ENCODE measurements at places on chromosomes 4 and X.

DNA sequence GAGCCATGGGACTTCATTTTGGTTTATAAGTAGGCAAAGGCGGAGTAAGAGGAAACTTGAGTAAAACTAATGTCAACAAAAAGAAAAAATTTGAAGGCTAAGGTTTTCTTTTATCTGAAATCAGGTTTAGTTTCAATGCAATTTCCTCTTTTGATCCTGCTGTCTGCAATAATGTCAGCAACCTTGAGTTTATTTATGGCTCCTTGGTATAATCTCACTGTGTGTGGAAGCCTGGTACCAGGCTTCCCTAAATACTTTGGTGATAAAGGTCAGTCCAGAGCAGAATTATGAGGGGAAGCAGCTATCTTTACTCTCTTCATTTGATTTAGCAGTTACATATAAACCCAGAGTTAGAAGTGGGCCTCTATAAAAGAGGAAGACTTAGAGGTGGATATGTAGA, 57.8 kb downstream of the NDNF start:
- no peak for DNase-seq

DNA sequence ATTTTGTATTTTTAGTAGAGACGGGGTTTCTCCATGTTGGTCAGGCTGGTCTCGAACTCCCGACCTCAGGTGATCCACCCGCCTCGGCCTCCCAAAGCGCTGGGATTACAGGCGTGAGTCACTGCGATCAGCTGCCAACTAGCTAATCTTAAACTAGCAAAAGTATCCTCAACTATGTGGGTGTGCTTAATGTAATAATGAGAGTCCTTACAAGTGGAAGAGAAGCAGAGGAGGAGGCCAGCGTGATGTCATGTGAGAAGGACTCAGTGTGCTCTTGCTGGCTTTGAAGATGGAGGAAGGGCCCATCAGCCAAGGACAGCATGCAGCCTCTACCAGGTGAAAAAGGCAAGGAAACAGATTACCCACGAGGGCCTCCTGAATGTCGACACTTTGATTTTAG, 19.6 kb downstream of the SCD5 start:
- no peak for DNase-seq

DNA sequence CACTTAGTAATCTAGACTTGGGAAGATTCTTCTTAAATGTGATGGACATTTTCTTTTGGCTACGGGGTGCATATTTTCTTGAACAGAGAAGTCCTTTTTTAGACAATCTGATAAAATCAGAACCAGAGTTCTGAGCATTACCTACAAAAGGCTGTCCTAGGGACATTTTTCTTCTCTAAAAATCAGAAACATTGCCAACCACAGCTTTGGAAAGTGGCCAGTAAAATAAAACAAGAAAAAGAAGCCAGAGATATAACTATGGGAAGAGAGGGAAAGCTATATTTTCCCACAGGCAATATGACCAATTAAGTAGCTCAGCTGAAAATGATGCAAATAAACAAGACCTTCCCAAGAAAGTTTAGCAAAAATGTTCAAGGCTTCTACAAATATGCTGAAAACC, 55.9 kb downstream of the MXRA5 start:
- no peak for DNase-seq

DNA sequence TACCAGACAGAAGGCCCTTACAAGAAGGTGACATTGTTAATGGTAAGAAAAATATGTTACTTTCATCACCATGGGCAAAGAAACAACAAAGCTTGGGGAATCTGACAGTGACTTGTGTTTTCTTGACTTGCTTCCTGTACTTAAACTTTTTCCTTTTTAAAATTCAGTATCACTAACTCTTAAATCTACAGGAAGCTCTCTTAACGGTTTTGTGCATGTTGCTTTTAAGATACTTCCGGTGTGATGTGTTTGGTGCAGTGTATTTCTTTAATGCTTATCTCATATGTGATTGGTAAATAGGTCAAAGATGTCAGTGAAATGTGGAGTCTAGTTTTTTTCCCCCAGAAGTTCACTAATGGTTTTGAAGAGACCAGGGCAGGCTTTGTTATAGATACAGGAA, 45.2 kb downstream of the ADH5 start:
- no peak for DNase-seq

DNA sequence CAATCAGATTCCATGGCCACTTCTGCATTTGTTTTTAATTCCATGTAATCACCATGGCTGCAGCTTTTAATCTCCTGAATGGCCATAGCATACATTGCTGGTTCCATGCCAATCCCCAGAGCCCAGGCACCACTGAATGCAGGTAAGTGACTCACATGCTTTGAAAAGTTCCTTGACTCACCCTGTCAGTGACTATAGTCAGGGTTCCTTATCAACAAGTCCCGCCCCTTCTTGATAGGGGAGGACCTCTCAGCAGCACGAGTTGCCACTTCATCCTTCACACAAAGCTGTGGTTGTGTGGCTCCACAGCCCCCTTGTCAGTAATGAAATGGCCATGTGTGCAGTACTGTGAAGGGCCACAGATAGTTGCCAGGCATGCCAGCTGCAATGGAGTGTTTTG, 516.6 kb downstream of the PPARGC1A start:
- DNase-seq, result no peak

DNA sequence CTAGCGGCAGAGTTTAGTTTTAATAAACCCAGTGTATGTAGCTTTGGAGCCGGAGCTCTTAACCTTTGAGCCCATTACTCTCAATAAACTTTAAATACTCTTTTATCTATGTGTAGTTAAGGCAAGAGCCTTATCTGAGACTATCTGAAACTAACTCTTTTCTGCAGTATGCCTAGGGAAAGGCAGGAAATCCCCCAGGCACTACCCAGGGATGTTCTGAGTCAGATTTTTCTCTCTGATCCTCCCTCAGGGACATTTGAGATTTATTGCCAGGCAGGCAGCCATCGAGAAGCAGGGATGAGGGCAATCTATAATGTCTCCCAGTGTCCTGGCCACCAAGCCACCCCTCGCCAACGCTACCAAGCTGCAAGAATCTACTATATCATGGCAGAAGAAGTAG, 39.1 kb downstream of the HEPH start:
- DNase-seq, result no peak

DNA sequence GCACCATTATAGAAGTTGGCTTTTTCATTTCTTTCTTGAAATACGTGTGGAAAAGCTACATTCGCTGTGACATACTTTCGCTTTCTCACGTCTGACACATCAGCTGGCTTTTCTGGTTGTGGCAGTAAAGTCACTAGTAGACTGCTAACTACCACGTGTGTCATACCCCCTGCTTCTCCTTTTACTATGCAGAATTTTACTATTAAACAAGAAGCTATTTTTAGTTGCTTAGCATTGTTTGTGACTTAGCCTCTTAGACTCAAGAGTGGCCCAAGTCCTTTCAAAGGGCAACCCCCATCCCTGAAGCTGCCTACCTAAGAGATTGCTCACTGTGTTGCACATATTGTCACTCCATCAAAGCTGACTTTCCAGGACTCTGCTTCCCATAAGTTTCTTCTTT, 2.1 kb upstream of the IL2 start:
- peak; percentile 18 for DNase-seq

GRCh38 chr4:46450556-46450955, 60.6 kb upstream of the GABRA2 start:
- DNase-seq, result no peak

- DNase-seq, result no peak
Measured at GRCh38 chr4:16721613-16722291, 176.7 kb downstream of the LDB2 start.

- DNase-seq, result no peak
Measured at GRCh38 chr4:151296227-151296626, 19.3 kb downstream of the PRSS48 start.

DNA sequence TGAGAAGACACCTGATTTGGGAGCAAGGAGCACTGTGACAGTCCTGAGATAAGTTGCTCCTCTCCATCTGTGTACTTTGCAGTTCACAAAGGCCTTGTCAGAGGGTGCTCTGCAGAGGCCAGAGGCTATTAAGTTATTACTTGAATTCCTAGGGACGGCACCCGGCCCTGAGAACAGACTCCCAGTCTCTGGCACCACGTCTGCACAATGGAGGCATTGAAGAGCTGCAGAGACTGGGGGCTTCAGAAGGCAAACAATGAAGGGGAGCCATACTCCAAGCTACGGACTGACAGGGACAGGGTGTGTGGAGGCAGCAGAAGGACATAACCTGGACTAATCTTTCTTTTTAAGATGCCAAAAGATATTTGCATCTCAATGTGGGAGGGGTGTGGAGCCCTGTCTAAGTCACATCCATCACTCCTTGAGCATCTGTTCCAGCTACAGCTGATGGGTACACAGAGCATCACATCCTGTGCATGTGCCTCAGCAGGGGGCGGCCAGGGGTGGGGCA, 11.5 kb downstream of the RASGEF1B start:
- DNase-seq, result no peak

- no peak for DNase-seq
Measured at GRCh38 chr4:133465022-133465421, 315.9 kb downstream of the PCDH10 start.
